Activated gamma-delta T cell treated with anti-CD3 and anti-CD28 coated beads, Interleukin-2, amount 50 U/mL, for 16 hours (primary cell): ENCODE measurements at places on chromosomes 1 and 21.

DNA sequence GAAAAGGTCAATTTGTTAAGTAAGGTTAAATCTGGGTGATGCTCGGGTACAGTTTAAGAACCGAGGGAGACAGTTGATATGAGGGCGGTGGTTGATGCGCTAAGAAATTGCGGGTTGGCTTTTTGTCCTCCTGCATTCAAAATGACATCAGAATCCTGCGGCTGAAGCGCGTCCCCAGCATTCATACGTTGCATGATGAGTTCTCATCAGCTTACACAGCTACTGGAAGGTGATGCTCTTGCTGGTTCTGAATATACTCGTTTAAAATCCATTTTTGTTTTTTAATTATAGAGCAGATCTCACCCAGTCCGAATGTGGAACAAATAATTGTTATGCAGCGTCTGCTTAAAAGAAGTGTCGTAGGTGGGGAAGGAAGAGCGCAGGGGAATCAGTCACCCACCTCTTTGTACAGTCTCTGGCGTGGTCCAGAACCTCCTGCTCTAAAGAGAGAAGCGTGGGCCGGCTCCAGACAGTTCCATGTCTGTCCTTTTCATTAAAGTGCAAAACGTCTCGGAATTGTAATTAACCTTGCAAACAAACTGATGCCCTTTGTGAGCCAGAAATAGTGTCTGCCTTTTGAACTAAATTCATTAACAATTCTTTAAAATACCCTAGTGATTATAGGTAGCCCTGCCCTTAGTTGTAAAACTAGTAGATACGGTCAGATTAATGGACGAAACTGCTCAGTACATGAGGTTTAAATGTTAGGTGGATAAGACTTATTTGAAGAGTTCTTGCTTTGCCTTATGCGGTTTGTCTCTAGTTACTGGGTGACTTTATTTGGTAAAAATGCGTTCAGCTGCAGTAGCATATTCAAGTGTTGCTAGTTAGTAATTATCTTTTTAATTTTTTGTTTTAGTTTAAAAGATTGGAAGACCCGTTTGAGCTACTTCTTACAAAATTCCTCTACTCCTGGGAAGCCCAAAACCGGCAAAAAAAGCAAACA is 741 bp downstream of the RGS2 start:
- peak; percentile 7 for DNase-seq

GRCh38 chr1:96966536-96967138 is 245.1 kb downstream of the PTBP2 start:
- peak; percentile 52 for DNase-seq

GRCh38 chr1:94858276-94858675 is 38.1 kb downstream of the SLC44A3 start:
- DNase-seq, result no peak

DNA sequence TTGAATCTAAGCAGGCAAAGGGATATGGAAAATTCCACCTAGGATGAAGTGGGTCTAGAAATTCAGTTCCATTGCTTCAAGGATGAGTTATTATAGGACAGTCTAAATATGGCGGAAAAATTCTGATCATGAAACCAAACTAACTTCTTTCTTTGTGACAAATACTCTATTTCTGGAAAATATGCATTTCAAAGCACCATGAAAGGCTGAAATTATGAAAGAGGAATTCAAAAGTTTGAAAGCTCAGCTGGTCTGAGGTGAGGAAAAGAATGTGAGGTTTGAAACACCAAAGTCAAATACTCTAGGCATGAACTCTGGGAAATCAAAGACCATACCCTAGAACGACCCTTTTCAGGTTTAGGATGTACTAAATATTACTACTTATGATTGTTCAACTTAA is 36.4 kb upstream of the COL11A1 start:
- DNase-seq, result no peak

GRCh38 chr1:30190511-30191153 is 532.8 kb downstream of the MATN1 start:
- DNase-seq, result no peak

DNA sequence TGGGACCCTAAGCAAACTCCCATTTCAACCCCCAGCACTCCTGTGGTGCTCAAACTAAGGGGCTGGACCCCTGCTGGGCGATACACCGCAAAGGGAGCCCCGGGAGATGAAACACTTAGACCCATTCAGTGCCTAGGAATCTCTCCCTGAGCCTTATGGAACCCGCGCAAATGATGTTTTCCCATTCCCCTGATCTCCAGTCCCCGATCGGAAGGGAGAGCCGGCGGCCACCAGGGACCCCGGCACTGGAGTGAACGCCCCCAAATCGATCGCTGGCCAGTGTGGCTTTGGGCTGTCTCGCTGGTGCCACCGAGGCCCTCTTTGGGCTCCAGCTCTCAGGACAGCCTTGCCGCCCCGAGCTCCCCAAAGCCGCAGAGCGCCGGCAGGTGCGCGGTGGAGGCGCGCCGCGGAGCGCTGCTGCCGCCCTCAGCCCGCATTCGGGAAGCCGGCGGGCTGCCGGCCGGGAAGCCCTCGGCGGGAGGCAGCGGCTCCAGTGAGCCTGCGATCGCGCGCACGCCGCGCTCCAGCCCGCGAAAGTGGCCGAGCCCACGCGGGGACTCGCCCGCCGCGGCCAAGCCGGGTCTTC is 1.1 kb downstream of the PLXNA2 start:
- no peak for DNase-seq

DNA sequence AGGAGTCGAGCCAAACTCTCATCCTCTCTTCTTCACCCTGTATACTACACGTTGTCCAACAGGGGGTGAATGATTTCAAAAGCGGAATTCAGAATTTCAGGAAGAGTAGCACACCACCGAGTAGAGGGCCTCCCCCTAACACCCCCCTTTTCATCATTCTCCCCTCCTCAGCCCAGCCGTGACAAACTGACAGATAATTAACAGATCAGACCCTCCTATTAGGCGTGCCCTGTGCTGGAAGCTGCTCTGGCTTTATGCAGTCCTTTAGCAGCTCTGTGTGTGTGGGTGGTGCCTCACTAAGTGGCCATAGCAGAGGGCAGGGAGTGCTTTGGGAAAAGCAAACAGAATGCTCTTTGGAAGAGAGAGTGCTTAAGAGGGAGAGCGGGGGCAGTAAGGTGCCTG is 44.3 kb downstream of the PEX14 start:
- no peak for DNase-seq

- no peak for DNase-seq
Measured at GRCh38 chr1:76577525-76578185, 289.6 kb upstream of the ST6GALNAC5 start.

GRCh38 chr1:23634840-23635651 is 56.6 kb upstream of the RPL11 start:
- DNase-seq, result peak; percentile 32

DNA sequence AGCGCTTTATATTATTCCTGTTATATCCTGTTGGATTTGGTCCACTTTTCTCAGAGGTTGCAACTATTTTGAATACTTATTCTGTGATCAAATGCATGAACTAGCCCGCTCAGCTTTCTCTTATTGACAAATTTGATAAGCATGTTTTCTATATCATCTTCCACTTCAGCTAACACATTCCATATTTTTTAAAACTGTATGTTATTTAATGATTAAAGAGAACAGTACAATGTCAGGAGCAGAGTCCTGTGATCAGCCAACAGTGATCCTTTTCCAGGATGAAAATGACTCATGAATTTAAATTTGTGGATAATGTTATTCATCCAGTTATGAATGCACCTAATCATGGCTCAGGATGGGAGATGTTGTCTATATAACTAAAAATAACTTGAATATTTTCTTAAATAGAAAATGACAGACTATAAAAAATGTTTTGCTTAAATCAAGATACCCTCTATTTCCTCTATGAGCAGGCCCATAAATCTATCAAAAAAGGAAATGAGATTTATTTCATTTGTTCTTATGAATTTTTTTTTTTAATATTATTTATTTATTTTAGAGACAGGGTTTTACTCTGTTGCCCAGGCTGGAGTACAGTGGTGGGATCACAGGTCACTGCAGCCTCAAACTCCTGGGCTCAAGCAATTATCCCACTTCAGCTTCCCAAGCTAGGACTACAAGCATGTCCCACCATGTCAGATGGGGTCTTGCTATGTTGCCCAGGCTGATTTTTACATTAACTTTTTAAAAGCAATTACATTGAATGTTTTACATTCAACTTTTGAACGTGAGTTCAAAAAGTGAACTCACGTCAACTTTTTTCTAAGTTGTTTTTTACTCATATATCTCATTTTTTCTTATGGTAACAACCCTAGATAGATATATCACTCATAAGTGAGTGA is 12.5 kb downstream of the BPNT1 start:
- DNase-seq, result no peak

GRCh38 chr21:26814386-26814785 is 30.8 kb downstream of the ADAMTS1 start:
- DNase-seq, result no peak

GRCh38 chr1:165143437-165144065 is 213.0 kb downstream of the LMX1A start:
- DNase-seq, result no peak

GRCh38 chr21:44695641-44696040 is 1.3 kb upstream of the KRTAP10-12 start:
- DNase-seq, result no peak

DNA sequence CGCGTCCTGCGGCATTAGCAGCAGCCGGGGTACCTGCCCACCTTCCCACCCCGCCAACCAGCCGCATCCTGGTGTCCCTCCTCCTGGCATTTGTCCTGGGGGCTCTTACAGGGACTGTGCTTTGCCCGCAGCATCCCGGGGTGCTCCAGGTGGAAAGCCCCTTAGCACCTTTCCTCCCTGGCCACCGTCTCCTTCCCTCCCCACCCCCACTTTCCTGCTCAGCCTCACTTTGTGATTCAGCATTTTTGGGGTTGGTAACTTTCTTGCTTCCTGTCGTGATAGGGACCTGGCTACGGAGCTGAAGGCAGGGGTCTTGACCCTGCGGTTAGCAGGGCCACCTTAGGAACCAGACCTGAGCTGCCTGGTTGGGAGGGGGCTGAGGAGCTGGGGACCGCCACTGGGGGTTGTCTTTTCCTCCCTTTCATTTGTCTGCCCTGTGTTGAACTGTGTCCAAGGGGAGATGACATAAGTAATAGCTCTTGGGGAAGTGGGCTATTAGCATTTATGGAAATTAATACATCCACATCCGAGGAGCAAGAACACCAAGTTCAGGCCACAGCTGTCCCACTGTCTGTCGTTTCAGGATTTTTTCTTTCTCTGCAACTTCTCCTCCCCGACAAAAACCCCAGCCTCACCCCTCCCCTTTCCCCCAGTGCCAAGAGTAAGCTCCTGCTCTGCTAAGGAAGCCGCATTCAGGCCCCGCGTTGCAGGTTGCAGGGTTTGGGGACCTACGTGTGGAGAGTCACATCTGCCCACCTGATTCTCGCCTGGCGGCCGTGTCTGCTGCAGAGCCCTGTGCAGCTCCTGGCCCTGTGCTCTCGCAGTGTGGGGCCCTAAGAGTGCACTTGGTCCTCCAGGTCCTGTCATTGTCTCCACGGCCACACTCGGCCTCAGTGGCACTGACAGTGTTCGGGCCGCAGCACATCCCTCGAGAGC is 1.6 kb upstream of the NPHP4 start:
- DNase-seq, result no peak

DNA sequence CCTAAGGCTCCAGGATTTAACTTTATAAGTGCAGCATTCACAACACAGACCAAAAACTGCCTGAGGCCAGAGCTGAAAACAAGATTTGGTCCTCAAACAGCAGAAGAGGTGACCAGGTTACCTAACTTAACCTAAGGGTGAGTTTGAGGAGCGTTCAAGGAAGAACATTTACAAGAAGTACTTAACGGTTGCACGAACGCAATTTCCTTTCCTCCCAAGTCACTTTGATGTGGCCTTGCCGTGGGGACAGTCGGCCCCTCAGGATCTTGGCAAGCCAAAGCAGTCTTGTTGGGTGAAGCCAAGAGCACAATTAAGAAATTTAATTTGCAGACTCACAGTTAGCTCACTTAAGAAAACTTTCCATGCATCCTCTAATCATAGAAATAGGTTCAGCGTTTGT is 202.6 kb upstream of the COA6 start:
- no peak for DNase-seq

- no peak for DNase-seq
Measured at GRCh38 chr21:35063428-35064172, 14.5 kb upstream of the RUNX1 start.

GRCh38 chr1:56429288-56429687 is 150.1 kb downstream of the PLPP3 start:
- DNase-seq, result no peak

- DNase-seq, result no peak
Measured at GRCh38 chr1:62209931-62210595, 15.4 kb downstream of the L1TD1 start.

DNA sequence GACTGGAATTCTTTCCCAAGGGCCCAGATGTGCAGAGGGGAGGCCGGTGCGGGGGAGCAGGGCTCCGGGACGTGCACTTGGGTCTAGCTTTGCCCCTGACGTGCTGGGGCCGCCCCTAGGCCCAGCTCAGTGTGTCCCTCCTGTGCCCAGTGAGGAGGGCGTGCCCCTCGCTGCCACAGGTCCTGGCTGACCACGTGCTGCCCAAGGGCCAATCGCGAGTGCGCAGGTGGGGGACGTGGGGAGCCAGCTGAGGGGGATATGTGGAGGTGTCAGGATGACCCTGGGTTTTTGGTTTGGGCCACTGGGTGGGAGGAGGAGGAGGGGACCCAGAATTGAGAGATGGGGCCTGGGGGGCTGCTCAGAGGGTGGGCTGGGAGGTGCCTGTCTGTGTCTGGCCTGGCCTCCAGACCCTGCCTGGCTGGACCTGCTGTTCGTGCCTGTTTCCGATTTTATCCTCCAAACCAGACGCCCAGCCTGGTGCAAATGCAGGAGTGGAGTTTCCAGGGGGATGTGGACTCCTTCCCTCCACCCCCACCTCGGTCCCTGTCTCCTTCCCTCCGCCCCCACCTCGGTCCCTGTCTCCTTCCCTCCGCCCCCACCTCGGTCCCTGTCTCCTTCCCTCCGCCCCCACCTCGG is 6.1 kb upstream of the RNF223 start:
- no peak for DNase-seq

DNA sequence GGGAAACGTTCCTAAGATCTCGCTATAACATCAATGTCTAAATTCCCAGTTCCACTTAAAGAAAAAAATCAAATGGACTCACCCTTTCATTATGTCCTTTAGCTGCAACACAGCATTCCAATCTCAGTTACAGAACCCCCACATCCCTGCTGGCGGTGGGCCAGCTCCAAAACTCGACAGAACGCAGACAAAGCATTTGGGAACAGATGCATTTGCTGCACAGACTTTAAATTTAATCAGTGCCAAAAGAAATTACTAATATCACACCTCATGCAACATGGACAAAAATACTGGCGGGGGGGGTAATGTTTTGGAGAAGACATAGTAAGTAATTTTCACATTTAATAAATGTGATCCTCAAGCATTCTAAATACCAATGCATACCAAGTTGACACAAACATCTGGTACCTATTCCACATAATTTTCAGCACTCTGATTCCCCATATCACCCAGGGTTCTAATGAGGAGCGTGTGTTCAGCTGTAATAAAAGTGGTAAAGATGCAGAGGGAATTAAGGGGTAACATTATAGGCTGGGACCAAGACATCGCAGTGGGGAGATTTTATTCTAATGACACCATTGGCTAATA is 79.7 kb downstream of the TGFBR3 start:
- DNase-seq, result no peak
